T-cell (primary cell): ENCODE measurements at places on chromosomes 13 and 19.

DNA sequence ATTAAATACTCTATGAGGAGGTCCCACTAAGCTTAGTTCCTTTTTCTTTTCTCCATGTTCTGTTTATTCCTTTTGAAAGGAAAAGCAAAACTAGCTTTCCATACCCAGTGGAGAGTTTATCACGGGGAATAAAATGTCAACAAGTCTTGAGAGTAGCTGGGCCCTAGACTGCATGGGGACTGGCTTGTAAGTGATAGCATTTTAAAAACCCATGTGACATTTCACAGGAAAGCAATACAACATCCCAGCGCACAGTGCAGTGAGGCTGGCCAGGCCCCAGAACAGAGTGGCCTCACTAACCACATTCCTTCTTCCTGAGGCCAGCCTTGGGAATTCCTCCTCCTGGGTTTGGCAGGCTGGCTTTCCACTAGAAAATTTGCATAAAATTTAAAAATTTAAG, 149.8 kb downstream of the DLEU7 start:
- no peak for DNase-seq

GRCh38 chr13:49300276-49300675, 52.6 kb downstream of the CDADC1 start:
- no peak for DNase-seq

GRCh38 chr19:38733493-38734175, 10.6 kb downstream of the CAPN12 start:
- no peak for DNase-seq

DNA sequence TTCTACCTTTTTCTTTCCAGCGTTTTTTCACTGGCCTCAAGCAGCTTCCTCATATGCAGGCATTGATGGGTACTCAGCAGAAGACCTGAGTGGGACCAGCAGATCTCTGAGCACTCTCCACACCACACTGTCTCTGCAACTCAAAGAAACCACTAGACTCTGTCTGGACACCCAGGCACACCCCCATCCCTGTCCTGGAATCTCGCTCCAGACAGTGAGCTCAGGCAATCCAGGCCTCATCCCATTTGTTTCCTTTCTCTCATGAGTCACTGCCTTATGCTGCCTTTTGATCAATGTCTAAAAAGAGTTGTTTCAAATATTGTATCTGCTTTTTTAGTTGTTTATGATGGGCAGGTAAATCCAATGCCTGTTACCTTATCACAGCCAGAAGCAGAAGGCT, 19.7 kb upstream of the POP4 start:
- no peak for DNase-seq

DNA sequence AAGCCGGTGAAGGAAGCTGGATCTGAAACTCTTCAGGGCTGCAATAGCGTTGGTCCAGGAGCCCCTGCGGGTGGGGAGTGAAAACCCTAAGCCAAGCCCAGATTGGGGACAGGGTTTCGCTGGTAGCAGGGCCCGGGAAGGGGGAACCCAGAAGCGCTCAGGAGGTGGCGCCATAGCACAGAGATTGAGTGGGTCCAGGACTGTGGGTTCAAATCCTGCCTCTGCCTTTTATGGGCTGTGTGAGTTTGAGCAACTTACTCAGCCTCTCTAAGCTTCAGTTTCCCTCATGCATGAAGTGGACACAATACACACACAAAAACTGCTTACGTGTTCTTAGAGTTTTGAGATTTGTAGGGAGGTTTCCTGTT, 8.3 kb upstream of the SYCN start:
- DNase-seq: peak; percentile 21

DNA sequence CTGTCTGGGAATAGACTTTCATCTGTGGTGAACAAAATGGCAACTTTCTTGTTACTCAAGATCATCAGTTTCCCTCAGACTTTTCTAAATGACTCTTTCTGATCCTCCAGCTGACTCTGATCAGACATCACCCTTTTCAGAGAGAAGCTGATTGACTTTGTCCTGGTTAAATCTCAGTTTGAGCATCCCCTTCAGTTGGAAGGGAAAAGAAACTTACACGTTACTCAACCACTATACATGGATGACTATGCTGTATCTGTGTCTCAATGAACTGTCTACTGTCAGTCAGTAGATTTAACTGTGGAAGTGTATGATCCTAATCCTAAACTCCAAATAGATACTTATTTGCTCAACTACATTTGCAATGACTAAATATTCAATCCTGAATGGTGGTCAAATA, 118.5 kb downstream of the NALCN start:
- DNase-seq: no peak

DNA sequence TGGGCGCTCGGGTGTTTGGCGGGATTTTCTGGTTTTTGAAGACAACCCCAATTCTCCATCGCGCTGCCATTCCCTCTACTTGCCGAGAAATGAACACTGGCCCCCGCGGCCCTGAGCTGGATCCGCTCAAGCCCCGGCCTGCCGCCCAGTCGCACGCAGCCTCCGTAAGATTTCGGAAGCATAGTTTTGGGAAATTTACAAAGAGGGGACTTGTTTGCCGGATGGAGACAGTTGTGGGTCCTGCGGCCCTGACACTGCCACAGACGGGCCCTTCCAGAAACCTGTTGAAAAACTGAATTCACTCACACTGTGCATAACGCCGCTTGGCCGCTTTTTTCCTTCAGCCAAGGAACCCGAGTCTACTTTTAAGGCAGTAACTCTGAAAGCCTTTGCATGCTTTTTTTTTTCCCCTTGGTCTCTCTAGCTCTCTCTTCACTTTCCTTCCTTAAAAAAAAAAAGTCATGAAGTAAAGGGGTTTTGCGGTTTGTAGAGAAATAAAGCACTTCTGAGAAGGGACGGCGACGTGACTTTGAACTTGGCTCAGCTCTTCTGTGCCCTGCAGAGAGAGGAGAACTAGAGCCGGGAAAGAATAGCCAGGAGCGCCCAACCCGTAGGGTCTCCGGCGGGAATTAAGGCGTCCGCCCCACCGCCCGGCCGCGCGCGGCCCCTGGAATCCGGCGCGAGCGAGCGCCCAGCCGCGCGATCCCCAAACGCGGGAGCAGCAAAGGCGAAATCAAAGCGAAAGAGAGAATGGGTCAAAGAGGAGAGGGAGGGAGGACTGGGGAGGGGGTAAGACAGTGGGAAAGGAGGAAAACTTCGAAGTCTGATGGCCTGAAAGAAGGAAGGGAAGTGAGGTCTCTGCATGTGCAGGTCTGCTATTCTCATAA, 3.4 kb upstream of the ZIC2 start:
- no peak for DNase-seq

GRCh38 chr19:30785458-30786137, 413.4 kb downstream of the ZNF536 start:
- no peak for DNase-seq

- no peak for DNase-seq
Observed at GRCh38 chr19:1864480-1865171, 1.2 kb upstream of the KLF16 start.

DNA sequence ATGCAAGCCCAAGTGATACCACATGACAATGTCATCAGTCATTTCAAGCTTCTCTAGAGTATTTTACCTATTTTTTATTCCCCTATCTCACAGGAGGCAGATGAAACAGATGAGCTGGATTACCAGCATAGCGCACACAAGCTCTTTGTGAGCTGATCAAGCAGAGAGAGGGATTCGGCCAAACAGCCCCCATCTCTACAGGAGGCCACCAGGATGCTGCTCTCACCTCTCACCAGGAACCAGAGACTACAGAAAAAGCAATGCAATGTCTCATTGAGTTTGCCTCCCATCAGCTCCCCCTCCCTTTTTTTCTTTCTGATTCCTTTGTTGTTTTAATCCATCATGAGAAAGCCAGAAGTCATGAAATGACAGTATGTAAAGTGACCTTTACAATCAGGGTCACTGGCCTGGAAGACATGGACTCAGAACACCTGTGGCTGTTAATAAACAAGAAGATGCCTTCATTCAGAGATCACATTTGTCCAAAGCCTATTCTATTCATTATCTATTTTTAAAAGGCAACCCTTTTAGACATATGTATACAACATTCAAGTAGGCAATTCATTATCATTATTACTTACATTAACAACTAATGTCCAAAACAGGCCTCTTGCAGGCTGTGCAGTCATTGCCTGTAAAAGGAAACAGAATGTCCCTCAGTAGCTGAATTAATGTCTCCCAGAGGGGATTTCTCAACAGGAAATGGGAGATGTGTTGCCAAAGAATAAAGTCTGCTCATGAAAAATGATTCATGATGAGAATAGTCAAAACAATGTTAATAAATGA, 656.6 kb downstream of the TBC1D4 start:
- no peak for DNase-seq

GRCh38 chr13:72397265-72397664, 330.2 kb downstream of the MZT1 start:
- no peak for DNase-seq

GRCh38 chr19:35307931-35308330, 16.0 kb downstream of the MAG start:
- DNase-seq: no peak

DNA sequence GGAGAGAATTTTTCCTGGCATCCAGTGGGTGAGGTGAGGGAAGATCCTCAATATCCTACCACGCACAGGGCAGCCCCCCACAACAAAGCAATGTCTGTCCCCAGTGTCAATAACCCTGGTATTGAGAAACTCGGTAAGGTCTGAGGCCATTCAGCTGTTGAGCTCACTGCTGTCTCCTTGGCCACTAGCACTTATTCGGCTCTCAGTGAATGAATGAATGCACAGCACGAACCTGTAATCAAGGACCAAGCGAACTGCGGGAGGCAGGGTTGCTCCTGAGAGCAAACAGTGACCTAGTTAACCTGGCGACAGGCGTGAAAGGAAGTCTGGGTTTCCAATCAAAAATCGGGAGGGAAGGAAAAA, 640 bp downstream of the ZSCAN5A start:
- DNase-seq: no peak

GRCh38 chr19:33503433-33504057, 18.0 kb downstream of the PEPD start:
- DNase-seq: no peak

GRCh38 chr19:7500811-7501450, 12.1 kb upstream of the PEX11G start:
- DNase-seq: peak; percentile 29

DNA sequence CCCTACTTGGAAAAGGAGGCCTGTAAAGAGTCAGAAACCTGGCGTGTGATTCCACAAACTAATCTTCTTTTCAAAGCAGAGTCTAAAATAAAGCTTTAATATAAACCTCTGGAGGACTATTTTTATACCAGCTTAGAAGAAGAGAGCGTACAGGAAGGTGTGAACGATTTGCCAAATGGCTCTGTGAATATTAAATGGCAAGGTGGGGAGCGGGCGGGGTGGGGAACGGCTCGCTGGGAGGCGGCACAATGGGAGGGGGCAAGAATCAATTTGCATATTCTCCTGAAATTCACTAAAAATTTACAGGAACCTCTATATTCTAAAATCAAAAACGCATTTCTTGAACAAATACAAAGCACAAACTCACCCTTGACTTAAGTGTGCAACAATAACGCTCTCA, 982 bp downstream of the ZNF780B start:
- no peak for DNase-seq

DNA sequence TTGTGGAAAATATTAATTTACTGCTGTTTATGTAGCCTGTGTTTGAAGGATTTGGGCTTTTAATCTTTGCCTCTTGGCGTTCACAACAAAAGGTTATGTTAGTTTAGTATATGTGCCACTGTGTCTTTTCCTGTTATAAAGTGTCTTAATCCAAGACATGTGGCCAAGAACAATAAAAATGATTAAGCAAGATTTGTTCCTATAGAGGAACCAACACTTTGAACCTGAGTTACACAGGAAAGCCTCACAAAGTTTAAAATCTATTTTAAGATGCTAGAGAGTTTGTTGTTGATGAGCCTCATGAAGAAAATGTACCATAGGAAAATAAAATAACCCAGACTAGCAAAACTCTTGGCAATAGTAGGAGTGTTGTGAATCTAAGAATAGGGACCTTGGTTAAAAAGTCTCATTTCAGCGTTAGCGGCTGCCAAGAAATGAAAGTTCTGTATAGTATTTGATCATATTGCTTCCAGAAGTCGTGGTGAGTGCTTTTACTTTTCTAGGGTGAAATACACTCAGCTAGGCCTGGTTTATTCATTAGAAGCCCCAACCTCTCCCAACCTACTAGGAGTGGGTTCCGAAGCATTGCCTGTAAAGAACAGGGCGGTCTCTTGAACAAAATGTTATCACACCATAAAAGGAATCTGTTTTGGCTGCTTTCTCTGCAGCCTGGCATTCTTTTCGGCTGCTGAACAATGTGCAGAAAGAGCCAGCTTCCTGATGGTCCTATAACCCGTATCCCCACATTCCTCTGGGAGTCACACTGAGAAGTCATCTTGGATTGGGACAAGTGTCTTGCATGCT, 102.6 kb downstream of the LRCH1 start:
- no peak for DNase-seq

GRCh38 chr13:39417643-39418042, 185.3 kb downstream of the LHFPL6 start:
- DNase-seq: no peak

GRCh38 chr13:76882431-76882830, 3.8 kb downstream of the KCTD12 start:
- no peak for DNase-seq

DNA sequence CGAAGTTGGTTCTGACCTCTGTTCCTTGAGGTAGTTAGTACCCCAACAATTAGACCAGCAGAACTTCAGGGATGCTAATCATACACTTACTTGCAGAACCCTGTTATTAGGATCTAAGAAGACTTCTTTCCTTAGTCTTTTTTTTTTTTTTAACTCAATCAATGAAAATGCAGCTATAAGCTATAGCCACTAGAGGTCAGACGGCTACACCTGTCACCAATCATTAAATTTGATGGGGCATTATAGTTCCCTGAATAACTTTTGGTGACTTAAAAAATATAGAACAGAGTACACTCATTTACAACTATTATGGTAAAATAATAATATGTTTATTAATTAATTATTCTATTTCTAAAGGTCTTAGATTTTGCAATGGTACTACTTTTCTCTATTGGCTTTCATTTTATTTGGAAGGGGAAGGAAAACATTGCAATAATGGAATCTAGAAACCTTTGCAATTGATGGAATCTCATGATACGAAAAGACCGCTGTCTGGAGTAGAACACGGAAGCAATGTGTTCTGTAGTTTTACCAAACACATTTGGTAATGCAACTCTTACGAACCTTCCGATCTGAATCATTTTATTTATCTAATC, 483.2 kb downstream of the DIAPH3 start:
- no peak for DNase-seq

GRCh38 chr19:15775249-15775648, 12.2 kb upstream of the OR10H5 start:
- DNase-seq: no peak

DNA sequence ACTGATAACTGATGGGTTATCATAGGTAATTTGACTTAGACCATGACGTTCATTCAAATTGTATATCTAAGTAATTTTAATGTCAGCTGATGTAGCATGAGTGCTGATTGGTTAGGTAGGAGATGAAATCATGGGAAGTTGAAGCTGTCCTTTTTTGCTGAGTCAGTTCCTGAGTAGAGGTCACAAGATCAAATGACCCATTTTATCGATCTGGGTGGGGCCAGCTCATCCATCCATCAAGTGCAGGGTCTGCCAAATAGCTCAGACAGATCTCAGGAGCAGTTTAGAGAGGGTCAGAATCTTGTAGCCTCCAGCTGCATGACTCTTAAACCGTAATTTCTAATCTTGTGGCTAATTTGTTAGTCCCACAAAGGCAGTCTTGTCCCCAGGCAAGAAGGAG, 35.3 kb upstream of the CD177 start:
- DNase-seq: no peak
